ENCODE measurements at places on chromosomes 7 and 10.
A peak's percentile ranks its signal among the peaks of the same experiment; 100 is the strongest.

- DNase-seq, result no peak
- H3K4me1 ChIP-seq, result peaks cover 45% of the 10 kb centered on the region
- no peak overlapping the region for H3K4me3 ChIP-seq
- peaks cover 11% of the 10 kb centered on the region for H3K36me3 ChIP-seq
- no peaks in the 10 kb centered on the region for H3K27me3 ChIP-seq
- peak overlapping the region; percentile 66 for H3K27ac ChIP-seq
Observed at GRCh38 chr10:104329735-104330134, 8.5 kb downstream of the ITPRIP start.

GRCh38 chr10:76899490-76899889 lies 738.1 kb downstream of the KCNMA1 start:
- no peaks in the 10 kb centered on the region for H3K4me1 ChIP-seq
- H3K4me3 ChIP-seq, result no peak overlapping the region
- H3K27ac ChIP-seq, result no peak overlapping the region
- no peaks in the 10 kb centered on the region for H3K27me3 ChIP-seq
- no peak for DNase-seq

DNA sequence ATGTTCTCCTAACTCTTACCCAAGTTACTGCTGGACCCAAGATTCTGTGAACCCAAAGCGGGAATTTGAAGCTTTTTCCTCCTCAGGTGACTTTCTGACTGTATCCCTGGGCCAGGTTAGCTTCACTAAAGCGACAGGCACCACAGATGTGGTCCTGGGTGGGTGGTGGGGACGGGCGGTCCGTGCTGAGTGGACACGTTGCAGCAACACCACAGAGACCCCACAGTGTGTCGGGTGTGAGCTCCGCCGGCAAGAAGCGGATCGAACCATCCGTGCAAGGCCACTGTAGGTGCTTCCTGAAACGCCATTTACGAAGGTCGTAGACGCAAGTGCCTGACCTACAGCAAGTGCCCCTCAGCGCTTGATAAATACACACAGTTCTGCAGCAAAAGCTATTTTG lies 325.9 kb downstream of the ADARB2 start:
- no peaks in the 10 kb centered on the region for H3K27me3 ChIP-seq
- peak overlapping the region; percentile 64 for H3K27ac ChIP-seq
- no peak overlapping the region for H3K4me3 ChIP-seq
- DNase-seq, result peak; percentile 6

DNA sequence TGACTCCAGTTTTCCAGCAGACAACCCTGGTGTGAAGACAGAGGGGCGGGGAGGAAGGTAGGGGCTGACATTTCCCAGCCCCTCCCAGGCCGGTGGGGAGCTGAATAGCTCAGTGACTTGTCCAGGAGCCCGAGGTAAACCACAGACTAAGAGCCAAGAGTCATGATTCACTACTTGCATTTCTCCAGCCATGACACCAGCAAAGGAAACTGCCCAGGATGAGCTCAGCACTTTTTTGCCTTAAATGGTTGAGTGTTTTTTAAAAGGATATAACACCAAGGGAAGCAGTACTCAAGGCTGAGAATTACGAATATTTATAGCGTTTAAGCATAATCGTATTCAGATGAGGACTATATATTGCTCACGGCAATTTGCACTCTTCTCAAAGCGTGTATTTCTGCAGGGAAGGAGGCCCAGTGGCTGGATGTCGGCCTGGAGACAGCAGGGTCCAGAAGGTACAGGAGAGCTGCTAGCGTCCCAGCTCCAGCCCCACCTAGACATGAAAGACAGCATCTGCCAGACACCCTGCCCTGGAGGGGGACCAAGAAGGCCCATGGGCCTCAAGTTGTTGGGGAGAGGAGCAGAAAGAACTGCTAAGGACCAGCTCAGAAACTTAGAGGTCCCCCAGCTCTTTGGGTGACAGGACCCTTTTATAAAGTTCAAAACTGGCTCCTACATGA lies 141.4 kb downstream of the GRID1 start:
- no peak overlapping the region for H3K4me3 ChIP-seq
- H3K4me1 ChIP-seq, result no peaks in the 10 kb centered on the region
- no peak overlapping the region for H3K27ac ChIP-seq
- H3K36me3 ChIP-seq, result no peaks in the 10 kb centered on the region
- DNase-seq, result no peak

DNA sequence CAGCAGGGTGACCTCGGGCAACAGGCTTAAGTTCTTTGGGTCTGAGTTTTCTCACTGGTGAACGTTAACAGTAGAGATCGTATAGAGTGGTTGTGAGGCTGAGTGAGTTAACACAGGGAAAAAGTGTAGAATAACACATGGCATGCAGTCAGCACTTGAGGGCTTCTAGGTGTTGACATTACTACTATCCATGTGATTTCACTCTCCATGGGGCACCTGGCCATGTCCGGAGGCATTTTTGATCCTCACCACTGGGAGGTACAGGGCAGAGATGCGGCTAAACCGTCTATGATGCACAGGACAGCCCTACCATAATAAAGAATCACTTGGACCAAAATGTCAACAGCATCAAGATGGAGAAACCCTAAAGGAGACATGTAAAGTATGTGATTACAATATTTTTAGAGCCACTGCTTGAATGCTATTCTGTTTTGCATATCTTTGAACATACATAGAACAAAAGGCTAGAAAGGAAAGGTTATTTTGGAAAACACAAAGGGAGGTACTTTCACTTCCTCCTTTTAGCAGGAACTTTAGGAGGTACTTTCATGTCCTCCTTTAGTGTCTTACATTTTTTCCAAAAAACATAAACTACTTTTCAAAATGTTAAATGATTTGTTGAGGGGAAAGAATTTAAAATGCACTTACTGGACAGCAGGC lies 44.3 kb downstream of the NOD1 start:
- H3K4me3 ChIP-seq, result no peak overlapping the region
- H3K27me3 ChIP-seq, result no peaks in the 10 kb centered on the region
- H3K4me1 ChIP-seq, result no peaks in the 10 kb centered on the region
- DNase-seq, result no peak

DNA sequence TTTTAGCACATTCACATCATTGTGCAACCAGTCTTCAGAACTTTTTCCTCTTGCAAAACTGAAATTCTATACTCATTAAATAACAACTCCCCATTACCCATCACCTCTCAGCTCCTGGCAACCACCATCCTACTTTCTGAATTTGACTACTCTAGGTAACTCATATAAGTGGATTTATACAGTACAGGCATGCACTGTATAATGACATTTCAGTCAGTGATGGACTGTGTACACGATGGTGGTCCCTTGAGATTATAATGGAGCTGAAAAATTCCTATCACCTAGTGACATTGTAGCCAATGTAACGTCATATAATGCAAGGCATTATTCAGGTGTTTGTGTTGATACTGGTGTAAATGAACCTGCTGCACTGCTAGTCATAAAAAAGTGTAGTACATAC lies 60.1 kb downstream of the BTRC start:
- peaks cover 3% of the 10 kb centered on the region for H3K36me3 ChIP-seq
- no peak overlapping the region for H3K4me3 ChIP-seq
- H3K4me1 ChIP-seq, result no peaks in the 10 kb centered on the region

DNA sequence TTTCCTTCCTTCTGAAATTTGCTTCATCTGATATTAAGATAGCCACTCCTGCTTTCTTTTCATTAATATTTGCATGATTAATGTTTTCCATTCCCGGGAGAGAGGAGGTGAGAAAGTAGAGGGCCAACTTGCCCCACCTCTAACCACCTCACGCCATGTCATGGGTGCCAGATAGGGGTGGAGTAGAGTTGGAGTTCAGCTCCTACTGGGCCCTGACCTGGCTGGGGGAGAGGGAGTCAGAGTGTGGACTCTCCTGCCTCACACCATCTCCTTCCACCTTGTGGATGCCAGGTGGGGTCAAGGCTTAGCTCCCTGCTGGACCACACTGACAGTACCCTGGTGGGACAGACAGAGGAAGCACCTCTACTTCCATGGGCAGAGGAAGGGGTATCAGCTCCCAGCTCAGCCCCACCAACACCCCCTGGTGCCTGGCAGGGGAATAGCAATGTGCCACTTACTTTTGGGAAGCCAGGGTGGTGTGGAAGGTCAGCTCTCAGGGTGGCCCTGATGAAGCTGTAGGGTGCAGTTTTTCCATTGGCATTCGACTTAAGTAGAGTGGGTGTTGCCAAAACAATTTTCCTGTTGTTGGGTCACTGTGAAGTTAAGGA lies 28.0 kb downstream of the CHST12 start:
- no peaks in the 10 kb centered on the region for H3K4me1 ChIP-seq
- H3K36me3 ChIP-seq, result peaks cover 32% of the 10 kb centered on the region
- peak; percentile 33 for DNase-seq
- H3K27me3 ChIP-seq, result no peaks in the 10 kb centered on the region

- H3K4me1 ChIP-seq, result no peaks in the 10 kb centered on the region
- H3K36me3 ChIP-seq, result no peaks in the 10 kb centered on the region
- no peak overlapping the region for H3K27ac ChIP-seq
- no peak overlapping the region for H3K4me3 ChIP-seq
Observed at GRCh38 chr7:74074770-74075169, 8.8 kb upstream of the LIMK1 start.

DNA sequence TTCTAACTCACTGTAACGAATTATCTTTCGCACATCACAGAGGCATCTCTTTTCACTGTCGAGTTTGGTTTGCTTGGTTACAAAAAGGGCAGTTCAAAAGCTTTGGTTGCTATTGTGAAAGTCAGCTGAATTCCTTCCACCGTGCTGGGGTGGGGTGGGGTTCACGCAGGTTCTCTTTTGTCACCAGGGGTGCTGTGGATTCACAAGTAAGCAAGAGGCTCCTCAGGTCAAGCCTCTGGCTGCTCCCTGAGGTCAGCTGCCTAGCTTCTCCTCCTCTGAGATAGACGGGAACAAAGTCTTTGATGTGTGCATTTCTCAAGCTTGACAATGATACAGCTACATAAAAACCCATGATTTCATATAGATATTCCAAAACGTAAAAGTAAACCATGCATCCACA lies 47.7 kb downstream of the EGFR start:
- DNase-seq, result no peak
- no peaks in the 10 kb centered on the region for H3K36me3 ChIP-seq
- H3K4me3 ChIP-seq, result no peak overlapping the region
- H3K27me3 ChIP-seq, result peaks cover 14% of the 10 kb centered on the region
- H3K27ac ChIP-seq, result no peak overlapping the region
- H3K4me1 ChIP-seq, result no peaks in the 10 kb centered on the region

DNA sequence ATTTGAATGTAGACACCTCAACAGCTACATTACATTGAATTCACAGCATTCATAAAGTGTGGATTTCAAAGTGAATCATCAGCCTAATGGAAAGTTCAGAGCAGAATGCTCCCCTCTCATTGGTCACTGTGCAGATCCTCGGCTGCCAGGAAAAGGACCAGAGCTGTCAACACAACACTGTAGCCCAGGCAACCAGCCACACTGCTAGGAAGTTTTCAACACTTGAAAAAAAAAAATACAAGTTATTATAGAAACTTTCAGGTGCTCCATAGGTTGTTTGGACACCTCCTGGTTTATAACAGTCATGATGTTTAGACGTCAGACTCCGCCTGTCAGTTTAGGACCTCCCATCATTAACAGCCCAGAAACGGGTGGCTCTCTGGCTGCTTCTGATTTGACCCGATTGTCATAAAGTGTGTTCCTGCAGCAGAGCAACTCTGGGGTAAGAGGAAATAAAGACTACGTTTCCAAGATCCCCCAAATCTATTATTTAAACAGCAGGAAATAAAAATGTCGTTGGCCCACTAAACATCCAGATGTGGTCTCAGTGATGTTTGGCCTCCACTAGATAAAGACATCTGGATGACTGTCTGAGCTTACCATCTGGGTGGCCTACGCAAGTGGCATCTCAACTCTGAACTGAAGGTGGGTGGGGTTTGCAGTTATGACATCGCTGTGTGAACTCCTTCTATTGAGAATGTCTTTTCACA lies 117.4 kb downstream of the CABCOCO1 start:
- H3K27ac ChIP-seq, result no peak overlapping the region
- H3K4me3 ChIP-seq, result no peak overlapping the region
- no peaks in the 10 kb centered on the region for H3K4me1 ChIP-seq
- DNase-seq, result peak; percentile 5
- no peaks in the 10 kb centered on the region for H3K27me3 ChIP-seq

DNA sequence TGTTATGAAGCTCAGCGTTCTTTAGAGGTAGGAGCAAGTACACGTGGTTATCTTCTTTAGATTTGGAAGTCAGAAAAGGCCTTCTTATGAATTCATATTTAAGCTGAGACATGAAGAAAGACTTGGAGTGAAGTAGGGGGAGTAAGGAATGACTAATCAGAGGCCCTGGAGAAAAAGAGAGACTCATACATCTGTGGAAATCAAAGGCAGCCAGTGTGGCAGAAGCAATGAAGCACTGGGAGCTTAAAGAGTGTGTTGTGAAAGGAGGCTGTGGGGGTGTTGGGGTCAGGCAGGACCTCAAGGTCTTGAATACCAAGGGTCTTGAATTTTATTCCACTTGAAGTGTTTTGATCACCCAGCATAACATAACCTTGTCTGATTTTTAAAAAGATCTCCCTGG lies 35.7 kb upstream of the FGL2 start:
- H3K4me1 ChIP-seq, result peaks cover 18% of the 10 kb centered on the region
- H3K27ac ChIP-seq, result no peak overlapping the region
- H3K27me3 ChIP-seq, result no peaks in the 10 kb centered on the region
- H3K36me3 ChIP-seq, result peaks cover 16% of the 10 kb centered on the region
- DNase-seq, result no peak
- H3K4me3 ChIP-seq, result no peak overlapping the region

GRCh38 chr10:95254629-95255028 lies 36.2 kb downstream of the PDLIM1 start:
- H3K27me3 ChIP-seq, result no peaks in the 10 kb centered on the region
- no peak for DNase-seq
- H3K27ac ChIP-seq, result no peak overlapping the region
- no peaks in the 10 kb centered on the region for H3K4me1 ChIP-seq

DNA sequence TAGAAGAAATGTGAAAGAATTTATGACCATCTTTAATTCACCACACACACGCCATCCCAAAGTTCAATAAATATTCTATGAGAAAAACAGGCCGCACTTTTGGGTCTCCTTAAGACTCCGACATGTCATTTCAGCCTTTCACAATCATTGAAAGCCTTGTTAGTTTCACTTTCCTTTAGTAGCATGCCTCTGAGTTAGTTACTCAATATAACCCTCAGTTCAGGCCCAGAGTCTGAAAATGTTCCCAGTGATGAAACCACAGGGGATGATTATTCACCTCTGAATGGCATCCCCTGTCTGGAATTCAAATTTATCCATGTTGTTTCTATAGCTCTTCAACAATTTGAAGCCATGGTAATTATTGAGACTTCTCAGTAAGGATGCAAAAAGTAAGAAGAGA lies 278.1 kb upstream of the NRP1 start:
- no peak for DNase-seq
- no peaks in the 10 kb centered on the region for H3K4me1 ChIP-seq
- no peak overlapping the region for H3K4me3 ChIP-seq
- H3K27ac ChIP-seq, result no peak overlapping the region

DNA sequence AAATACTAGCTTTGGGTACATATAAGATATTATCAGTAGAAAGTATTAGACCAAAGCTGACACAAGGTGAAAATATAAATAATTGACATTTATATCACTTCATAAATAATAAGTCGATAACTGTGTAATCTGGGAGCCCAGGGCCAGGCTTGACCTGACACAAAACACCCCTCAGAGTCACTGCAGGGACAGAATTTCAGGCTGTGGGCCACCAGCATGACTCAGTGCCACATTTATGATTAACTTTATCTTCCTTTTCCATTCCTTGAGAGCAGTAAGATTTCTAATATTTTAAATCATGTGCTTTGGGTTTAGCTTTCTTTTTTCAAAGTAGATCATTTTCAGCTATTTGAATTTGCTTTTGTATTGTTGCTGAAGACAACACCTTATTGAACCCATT lies 102.9 kb upstream of the NFE2L3 start:
- no peak overlapping the region for H3K4me3 ChIP-seq
- H3K27me3 ChIP-seq, result peaks cover 2% of the 10 kb centered on the region
- no peak for DNase-seq
- H3K36me3 ChIP-seq, result no peaks in the 10 kb centered on the region
- peaks cover 2% of the 10 kb centered on the region for H3K4me1 ChIP-seq

All from DND-41 (cell line).